HFF-Myc (cell line): ENCODE measurements at places on chromosomes 4 and X.

DNA sequence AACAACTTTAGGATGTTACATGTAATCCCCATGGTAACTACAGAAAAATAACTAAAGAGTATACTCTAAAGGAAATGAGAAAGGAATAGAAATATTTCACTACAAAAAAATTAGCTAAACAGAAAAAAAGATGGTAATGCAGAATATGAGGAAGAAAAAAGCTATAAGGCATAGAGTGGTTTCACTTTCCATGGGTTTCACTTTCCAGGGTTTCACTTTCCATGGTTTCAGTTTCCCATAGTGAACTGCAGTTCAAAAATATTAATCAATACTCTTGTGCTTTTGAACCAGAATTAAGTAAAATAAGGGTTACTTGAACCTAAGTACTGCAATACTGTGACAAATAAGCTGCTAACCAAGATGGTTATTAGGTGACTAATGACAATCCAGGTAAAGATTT, 42.0 kb downstream of the NPFFR2 start:
- DNase-seq: no peak

- no peak for DNase-seq
Observed at GRCh38 chr4:98515470-98515809, 143.0 kb downstream of the TSPAN5 start.

DNA sequence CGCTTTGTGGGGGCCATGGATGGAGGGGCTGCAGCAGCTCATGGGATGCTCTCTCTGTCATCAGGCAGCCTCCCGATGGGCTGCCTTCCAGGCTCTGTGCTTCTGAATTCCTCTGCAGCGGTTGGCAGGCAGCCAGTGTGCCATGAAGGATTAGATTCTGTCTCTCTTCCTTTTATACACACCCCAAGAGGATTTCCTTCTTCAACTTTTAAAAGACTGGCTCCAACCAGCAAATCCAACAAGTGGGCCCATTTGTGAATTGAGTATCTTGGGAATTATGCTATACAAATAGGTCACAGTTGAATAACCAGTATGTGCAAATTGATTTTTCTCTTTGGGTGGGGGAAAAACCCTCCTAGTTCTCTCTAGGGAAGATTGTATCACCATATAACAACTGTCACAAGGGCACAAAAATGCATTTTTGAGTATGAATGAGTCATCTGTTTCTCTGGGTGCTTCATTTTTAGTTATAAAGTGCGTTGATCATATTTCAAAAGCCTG, 96.8 kb upstream of the FAT1 start:
- DNase-seq: no peak

- no peak for DNase-seq
Observed at GRCh38 chr4:54780149-54780495, 122.4 kb downstream of the KIT start.

GRCh38 chr4:40525752-40526598, 103.7 kb downstream of the RBM47 start:
- DNase-seq: no peak

DNA sequence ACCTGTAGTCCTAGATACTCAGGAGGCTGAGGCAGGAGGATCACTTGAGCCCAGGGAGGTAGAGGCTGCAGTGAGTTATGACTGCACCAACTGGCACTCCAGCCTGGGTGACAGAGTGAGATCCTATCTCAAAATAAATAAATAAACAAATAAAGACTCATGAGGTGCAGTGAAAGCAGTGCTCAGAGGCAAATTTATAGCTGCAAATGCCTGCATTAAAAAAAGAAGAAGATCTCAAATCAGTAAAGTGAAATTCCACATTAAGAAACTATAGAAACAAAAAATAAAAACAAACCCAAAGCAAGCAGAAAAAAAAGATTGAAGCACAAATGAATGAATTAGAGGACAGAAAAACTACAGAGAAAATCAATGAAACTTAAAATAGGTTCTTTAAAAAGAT, 22.5 kb upstream of the HSD17B13 start:
- DNase-seq: no peak

DNA sequence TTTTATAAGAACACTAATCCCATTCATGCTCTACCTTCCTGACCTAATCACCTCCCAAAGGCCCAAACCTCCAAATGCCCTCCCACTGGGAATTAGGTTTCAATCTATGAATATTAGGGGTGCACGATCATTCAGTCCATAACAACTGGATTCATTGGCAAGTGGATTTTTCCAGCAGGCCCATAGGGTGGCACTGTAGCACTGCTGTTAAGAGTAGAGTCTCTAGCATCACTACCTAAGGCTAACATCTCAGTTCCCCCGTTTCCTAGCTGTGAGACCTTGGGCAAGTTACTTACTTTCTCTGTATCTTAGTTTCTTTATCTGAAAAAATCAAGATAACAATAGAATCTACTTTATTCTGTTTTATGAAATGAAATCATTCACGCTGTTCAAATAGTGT, 315.8 kb downstream of the STIM2 start:
- DNase-seq: no peak

DNA sequence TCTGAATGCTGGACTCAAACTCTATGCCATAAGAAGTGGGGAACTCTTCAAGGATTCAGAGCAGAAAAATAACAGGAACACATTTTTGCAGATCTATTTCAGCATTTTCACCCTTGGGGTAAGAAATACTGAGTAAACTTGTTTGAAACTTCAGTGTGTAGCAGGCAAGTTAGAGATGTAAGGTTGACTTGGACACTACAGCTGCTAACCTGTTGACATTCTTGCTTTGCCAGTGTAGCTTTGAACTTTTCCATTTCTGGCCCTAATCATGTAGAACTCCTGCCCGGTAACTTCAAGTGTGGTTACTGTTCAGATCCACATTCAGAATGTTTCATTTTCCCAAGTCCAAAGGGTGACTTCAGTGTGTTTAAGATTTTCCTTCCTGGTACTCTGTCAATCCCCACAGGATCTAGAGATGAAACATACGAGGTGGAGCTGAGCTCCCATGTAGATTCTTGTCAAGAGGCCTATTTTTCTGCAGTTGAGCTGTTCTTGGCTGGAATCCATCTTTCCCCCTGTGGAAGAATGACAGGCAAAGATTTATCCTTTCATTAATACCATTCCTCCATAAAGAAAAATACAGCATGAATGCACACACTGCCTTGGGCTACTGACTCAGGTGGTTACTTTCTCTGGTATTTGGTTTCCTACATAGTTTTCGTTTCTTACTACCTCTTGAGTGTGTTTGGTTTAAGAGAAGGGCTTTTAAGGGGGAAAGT, 34.1 kb downstream of the FHDC1 start:
- DNase-seq: peak; percentile 10

- DNase-seq: no peak
Observed at GRCh38 chr4:4761128-4761982, 98.1 kb upstream of the MSX1 start.

GRCh38 chr4:90769251-90769650, 642.1 kb downstream of the CCSER1 start:
- no peak for DNase-seq

GRCh38 chr4:150827226-150827625, 187.9 kb downstream of the LRBA start:
- DNase-seq: no peak

GRCh38 chrX:37060999-37061398, 52.8 kb downstream of the FAM47C start:
- DNase-seq: no peak

- DNase-seq: no peak
Observed at GRCh38 chr4:156109943-156110900, 156.6 kb upstream of the CTSO start.

- no peak for DNase-seq
Observed at GRCh38 chrX:18672008-18672407, at the start of gene RS1. Gene RS1, minus strand, starts transcription at chrX:18672108. Its CDS starts 40 bp downstream, at chrX:18672068.

DNA sequence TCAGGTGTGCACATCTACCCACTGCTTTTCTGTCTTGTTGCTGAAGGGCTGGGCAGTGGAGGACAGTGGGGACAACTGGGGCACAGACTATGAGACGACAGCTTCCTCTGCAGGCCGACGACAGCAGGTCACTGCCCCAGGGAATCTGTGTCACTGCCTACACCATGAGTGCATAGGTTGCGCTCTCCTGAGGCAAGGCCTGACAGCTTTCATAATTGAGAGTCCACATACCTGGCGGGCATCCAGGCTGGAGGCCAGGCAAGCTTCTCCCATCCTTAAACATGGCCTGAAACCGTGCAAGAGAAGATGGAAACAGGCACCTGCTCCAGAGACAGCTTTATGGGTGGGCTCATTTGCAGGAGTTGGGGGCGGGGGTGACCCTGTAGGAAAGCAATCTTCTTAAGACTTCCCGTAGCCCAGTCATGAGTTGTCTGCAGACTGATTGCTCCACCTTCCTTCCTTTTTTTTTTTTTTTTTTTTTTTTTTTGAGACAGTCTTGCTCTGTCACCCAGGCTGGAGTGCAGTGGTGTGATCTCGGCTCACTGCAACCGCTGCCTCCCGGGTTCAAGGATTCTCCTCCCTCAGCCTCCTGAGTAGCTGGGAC, 2.9 kb downstream of the ANOS1 start:
- DNase-seq: no peak
